Stimulated activated CD8-positive, alpha-beta memory T cell treated with anti-CD3 and anti-CD28 coated beads, Interleukin-2, amount 100 ng/mL, for 48 hours (primary cell): ENCODE measurements at places on chromosomes 6 and 20.

GRCh38 chr20:3436864-3437574 lies 29.6 kb upstream of the DNAAF9 start:
- DNase-seq = no peak

DNA sequence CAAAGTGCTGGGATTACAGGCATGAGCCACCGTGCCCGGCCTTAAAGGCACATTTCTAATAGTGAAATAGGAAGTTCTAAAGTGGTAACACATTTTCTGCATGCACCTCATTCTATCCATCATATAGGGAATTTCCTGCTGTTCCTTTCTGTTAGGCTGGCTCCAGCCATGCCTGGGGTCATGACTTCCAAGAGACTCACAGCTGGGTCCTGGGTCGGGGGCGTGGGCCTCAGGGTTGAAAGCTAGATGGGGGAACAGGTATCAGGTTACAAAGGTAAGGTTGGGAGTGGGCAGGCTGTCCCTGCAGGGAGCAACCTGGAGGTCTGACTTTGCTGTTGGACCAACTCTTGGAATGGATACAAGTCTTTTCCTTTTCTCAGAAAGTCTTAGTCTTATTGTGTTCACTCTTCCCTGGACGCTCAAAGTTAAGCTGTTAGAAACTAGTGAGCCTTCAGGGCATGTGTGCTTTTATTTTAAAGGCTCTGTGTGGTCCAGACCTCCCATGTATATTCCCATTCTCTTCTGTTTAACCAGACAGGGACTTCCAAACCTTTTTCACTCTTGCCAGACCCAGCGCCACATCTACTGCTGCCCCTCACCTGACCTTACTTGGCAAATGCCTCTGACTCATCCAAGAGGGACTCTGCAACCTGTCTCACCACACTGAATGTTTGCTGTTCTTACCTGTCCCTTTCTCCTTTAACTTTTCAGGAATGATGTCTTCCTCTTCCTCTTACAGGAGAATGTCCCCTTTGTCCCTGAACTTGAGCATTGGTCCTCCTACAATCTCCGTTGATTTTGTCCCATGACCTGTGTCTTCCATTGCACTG lies 64.4 kb downstream of the TMEM170B start:
- DNase-seq = no peak

GRCh38 chr6:152241013-152241766 lies 396.0 kb downstream of the SYNE1 start:
- DNase-seq = no peak

DNA sequence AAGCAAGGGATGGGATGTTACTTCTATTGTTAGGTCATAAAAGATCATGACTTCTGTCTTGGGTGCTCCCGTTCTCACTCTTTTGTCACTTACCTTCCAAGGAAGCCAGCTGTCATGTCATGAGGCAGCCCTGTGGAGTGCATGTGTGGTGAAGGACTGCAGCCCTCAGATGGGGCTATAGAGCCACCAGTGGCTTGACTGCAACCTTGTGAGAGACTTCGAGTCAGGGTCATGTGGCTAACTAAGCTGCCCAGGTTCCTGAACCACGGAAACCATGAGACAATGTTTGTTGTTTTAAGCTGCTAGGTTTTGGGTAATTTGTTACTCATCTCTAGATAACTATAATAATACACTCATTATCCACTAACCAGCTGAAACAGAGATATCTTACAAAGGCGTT lies 477.1 kb downstream of the BTBD3 start:
- no peak for DNase-seq

DNA sequence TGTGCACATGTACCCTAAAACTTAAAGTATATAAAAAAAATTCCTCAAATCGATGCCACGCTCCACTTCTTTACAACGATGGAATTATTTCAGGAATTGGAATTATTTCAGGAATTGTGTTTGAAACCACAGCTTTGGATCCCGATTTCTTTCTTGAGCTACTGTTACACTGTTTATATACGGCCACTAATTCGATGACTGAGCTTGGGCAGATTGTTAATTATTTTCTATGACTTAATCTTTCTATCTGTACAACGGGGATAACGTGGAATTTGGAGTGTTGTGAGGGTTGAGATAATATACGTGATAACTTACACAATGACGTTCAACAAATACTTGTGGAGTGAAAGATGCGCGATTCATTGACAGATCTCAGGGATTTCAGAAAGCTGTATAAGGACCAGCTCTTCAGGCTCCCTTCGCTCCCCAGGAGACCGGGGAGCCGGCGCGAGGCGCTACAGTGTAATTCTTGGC lies 171.3 kb downstream of the SLC16A10 start:
- DNase-seq = no peak

- DNase-seq = no peak
Observed at GRCh38 chr6:52124126-52125121, 37.0 kb upstream of the PKHD1 start.

DNA sequence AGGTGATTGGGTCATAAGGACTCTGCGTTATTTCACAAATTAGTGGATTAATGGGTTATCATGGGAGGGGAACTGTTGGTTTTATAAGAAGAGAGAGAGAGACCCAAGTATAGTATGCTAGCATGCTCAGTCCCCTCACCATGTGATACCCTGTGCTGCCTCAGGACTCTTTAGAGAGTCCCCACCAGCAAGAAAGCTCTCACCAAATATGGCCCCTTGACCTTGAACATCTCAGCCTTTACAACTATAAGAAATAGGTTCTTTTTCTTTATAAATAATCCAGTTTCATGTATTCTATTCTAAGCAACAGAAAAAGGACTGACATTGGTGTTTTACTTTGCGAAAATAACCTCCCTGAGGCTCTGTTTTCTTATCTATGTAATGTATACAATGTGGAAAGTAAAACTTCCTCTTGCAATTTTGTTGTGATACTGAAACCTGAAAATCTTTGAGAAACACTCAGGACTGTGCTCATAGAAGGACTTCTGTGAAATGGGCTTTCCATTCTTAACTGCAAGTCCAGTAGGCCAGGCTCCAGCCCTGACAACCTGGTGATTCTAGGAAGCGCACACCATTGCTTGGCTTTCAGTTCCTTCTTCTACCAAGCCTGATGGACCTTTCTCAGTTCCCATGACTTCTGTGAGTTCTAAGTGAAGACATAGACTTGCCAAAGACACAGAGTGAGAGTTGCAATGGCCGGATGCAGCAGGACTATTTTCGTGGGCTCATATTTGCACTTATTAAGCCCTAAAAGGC lies 21.9 kb downstream of the SIRPD start:
- DNase-seq = no peak

GRCh38 chr6:125759184-125759902 lies 9.9 kb downstream of the HEY2 start:
- DNase-seq = no peak

DNA sequence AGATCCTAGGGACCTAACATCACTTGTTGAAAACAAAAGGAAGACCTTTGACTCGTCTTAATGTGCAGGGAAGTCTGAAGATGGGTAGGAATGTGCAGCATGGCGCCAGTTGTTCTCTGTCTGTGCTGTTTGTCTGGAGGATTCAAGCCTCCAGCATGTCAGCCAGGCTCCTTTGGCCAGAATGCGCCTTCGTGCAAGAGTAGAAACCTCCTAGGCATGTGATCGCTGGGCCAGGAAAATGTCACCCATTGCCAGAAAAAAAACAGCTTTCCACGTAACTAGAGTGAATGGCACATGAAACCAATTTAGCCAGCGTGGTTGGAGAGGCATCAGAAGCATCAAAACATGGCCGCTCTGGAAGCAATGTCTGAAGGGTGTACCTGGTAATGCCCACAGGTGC lies 132.7 kb downstream of the EDN1 start:
- DNase-seq = no peak

- peak; percentile 65 for DNase-seq
Observed at GRCh38 chr20:5100684-5101347, 18.9 kb downstream of the PCNA start.

- no peak for DNase-seq
Observed at GRCh38 chr6:109263873-109264700, 118.2 kb downstream of the CD164 start.

DNA sequence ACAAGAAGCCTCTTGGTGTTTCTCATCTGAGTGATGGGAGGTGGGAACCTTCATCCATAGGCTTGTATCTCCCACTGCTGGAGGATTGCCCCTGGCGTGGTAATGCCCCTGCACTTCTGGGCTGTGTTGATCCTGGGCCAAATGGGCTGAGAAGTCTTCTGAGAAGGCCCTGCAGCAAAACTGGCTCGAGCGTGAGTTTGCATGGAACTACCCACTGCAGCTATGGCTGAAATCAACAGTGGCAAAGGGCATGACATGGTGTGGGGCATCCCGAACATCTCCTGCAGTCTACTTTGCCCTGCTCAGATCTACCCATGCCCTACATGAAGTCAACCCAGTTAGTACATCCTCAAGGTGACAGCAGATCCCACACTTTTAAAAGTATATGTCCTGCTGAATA lies 130.6 kb downstream of the NRN1 start:
- no peak for DNase-seq

DNA sequence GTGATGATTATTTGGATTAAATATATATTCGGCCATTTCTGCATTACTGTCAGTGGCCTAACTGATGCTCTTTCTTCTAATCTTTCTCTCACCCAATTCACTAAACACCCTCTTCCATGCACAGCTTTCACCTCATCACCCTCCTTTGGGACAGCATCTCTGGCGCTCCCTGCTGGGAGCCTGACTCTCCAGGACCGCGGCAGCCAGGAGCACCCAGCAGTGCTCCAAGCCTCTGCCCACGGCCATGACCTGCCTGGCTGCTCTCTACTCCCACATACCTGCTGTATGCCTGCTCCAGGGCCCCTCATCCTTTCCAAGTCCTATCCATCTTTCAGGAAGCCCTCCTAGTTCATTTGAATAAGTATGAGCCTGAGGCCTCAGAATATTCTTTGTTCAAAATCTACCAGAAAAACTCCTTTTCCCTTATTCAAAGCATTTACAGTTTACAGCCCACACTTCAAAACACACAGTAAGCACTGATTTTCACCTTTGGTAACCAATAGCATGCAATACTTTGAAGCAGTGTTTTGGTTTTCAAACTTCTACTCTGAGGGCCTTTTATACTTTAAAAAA lies 15.2 kb downstream of the CTCFL start:
- no peak for DNase-seq

GRCh38 chr6:151847064-151847463 lies 39.6 kb downstream of the ESR1 start:
- DNase-seq = no peak

DNA sequence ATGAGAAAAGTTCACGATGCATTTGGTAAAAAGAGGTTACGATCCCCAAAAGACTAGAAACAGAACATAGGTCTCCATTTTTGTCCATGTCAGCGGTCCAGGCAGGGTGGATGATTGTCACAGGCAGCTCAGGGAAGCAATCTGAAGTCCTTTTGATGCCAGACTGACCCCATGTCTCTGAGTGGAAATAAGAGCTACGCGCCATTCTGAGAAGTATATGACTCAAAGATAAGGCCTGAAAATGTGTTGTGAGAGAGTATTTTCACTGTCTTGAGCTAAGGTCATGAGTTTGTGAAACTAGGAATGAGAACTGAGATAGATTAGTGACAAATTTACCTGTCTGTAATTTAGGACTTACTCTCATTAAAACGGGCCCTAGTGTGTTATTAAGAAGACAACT lies 69.5 kb downstream of the LYRM4 start:
- no peak for DNase-seq

- peak; percentile 19 for DNase-seq
Observed at GRCh38 chr20:43915211-43916072, 790 bp downstream of the TOX2 start.

DNA sequence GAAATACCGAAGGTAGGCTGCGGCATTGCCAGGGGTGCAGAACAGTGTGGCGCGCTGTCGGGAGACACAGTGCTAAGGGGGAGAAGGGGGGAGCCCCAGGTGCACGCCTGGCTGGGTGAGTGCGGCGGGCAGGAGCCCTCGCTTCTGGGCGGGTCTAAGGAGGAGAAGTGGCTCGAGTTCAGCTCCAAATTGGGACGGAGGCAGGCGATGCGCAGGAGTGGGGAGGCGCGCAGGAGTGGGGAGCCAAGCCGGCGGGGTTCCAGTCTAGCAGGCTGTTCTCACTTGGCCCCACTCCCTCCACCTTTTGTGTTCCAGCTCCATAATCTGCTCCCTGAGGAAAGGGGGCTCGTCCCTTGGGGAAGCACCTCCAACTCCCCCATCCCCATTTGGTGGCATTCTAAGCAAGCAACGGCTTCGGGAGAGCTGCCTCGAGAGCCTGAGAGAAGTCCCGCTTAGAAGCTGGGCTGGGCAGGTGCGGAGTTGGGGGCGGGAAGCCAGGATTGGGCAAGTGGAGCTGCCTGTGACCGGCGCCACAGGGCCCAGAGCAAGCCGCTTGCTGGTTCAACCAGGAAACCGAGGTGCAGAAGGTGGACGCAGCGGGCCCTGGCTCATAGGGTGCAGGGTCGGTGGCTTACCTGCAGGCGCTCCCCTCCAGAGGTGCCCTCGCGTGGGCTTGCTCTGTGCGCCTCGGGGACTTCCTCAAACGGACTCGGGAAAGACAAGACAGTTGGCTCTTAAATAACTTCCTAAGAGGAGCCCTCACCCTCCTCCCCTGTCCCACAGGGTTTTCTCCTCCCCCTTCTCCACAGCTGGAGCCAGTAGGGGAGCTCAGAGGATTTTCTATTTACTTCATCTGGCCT lies at the start of gene F13A1:
Gene F13A1, minus strand, starts transcription at position 711 of the 860 bp plus-strand sequence. CDS start 1,998 bp downstream, outside the sequence.
- no peak for DNase-seq

GRCh38 chr6:145254649-145255401 lies 480.5 kb downstream of the EPM2A start:
- no peak for DNase-seq
